ENCODE measurements at places on chromosomes 12 and 14. TPM values are rescaled to one million over a fixed set of nuclear protein-coding genes. Genes with fewer than 3 reads are reported as not detected.

GRCh38 chr12:6215932-6216494, 15.8 kb downstream of the CD9 start:
- no peak for DNase-seq

DNA sequence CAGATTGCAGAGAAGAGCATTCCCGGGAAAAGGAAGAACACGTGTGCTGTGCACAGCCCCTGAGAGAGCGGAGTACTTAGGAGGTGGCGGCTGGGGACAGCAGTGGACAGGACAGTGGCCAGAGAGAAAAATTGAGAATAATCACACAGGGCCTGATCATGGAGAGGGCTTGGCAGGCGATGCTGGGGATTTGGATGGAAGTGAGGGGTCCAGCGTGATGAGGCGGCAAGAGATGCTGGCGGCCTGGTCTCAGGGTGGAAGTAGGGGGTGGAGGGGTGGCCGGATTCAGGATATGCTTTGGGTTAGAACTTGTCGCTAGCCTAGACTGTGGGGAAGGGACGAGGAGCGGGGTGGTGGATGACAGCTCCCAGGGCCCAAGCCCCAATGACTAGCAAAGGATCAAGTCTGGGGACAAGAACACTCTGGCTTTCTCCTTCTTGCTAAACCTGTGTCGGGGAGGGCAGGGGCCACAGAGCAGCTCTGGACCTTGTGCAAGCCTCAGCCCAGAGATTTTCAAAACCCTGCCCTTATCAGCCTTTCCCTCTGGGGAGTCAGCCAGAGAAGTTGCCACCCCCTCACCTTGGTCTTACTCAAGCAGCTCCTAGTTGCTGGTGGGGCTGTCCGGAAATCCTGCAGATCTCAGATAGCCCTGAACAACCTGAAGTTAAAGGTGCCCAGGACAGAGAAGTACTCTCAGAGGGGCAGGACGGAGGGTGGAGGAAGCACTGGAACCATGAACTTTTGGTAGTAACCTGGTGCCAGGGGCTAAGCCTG, 1.3 kb downstream of the HVCN1 start:
- DNase-seq: no peak

DNA sequence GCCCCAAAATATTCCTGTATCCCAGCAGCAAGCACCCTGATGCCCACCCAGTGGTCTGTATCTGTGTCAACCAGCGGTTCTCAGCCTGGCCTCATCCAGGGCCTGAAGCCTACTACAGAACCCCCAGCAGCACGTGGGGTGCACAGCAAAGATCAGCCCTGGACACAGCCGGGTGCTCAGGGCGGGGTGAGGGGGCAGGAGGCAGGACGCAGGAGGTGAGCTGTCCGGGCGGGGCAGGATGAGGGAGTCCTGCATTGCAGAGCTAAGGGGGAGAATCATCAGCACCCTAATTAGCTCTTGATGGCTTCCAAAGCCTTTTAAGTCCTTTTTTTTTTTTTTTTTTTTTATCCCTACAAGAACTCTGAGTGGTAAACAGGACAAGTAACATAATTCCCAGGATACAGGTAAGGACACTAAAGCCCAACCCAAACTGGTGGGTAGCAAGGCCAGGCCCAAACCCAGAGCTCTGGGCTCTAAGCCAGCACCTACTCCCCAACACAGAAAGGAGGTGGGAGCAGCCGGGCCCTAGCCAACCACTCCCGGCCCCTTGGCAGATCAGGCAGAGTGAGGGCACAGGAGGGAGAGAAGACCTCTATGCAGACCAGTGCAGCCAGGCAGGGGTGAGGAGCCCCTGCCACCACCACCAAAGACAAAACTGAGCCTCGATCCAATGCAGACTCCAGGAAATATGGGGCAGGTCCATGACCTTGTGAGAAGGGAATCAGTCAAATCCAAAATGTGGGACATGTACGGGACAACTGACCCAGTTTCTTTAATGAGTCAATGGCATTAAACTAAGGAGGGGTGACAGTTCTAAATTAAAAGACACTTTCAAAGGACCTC, 32.3 kb upstream of the EIF5 start:
- DNase-seq: no peak

The HOXC6 gene
- 2.1 TPM for total RNA-seq
